Activated naive CD4-positive, alpha-beta T cell treated with anti-CD3 and anti-CD28 coated beads, Interleukin-2, amount 50 U/mL, for 16 hours (primary cell): ENCODE measurements at places on chromosomes 4 and X.

- no peak for DNase-seq
Measured at GRCh38 chr4:53671757-53672156, 80.5 kb upstream of the LNX1 start.

- DNase-seq: no peak
Measured at GRCh38 chr4:8472689-8473197, 32.2 kb downstream of the TRMT44 start.

GRCh38 chr4:22483551-22483981 lies 32.3 kb downstream of the ADGRA3 start:
- no peak for DNase-seq

GRCh38 chr4:76579596-76580375 lies 144.8 kb downstream of the SHROOM3 start:
- DNase-seq: no peak

GRCh38 chr4:47032405-47033106 lies 1.2 kb downstream of the GABRB1 start:
- peak; percentile 26 for DNase-seq

GRCh38 chr4:85039526-85039925 lies 73.0 kb upstream of the WDFY3 start:
- DNase-seq: no peak

DNA sequence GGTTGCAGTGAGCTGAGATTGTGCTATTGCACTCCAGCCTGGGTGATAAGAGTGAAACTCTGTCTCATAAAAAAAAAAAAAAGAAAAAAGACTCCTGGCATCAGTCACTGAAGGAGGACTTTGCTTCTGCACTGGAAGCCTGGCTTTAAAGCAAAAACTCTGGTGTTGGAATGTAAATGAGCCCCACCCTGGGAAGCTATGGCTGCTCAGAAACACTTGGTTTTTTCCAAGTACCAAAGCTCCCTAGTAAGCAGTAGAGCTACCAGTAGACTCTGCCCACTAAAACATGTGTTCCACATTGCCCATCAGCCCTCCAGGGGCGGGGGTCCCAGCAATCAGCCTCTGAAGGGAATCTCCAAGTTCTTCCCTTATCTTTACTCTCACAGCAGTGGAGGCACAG lies 154.4 kb downstream of the SHROOM3 start:
- no peak for DNase-seq

- DNase-seq: no peak
Measured at GRCh38 chr4:139584013-139584412, 28.0 kb upstream of the SETD7 start.

- DNase-seq: no peak
Measured at GRCh38 chr4:27000122-27000521, 139.5 kb downstream of the STIM2 start.

- DNase-seq: no peak
Measured at GRCh38 chrX:155889328-155889727, 8.2 kb downstream of the VAMP7 start.

DNA sequence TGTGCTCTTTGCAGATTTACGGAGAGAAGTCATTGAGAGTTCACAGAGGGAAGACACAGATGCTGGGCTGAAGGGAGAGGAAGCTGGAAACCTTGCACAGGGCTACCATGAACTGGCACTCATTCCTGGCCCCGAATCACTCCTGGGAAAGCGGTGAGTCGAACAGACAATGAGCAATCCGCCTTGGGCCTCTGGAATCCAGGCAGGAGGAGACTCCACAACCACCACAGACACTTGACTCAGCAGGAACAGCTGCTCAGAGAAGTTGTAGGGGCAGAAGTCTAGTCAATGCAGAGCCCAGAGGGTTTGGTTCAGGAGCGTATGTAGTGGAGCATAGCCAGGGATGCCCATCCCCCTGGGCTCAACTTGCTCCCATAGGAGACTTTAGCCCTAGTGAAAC lies 62.8 kb upstream of the GRIA3 start:
- DNase-seq: no peak

DNA sequence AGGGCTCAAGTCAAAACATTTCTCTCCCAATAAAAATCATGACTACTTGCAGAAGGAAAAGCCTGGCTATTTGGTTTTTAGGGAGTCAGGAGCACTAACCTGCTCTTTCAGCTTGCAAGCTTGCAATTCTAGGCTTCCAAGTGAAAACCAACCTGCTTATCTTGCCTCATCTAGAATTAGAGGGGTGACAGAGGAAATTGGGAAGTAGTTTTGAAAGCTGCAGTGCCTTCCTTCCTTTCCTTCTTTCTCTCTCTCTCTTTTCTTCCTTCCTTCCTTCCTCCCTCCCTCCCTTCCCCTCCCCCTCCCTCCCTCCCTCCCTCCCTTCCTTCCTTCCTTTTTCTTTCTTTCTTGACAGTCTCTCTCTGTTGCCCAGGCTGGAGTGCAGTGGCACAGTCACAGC lies 417.5 kb downstream of the KCNIP4 start:
- DNase-seq: no peak

DNA sequence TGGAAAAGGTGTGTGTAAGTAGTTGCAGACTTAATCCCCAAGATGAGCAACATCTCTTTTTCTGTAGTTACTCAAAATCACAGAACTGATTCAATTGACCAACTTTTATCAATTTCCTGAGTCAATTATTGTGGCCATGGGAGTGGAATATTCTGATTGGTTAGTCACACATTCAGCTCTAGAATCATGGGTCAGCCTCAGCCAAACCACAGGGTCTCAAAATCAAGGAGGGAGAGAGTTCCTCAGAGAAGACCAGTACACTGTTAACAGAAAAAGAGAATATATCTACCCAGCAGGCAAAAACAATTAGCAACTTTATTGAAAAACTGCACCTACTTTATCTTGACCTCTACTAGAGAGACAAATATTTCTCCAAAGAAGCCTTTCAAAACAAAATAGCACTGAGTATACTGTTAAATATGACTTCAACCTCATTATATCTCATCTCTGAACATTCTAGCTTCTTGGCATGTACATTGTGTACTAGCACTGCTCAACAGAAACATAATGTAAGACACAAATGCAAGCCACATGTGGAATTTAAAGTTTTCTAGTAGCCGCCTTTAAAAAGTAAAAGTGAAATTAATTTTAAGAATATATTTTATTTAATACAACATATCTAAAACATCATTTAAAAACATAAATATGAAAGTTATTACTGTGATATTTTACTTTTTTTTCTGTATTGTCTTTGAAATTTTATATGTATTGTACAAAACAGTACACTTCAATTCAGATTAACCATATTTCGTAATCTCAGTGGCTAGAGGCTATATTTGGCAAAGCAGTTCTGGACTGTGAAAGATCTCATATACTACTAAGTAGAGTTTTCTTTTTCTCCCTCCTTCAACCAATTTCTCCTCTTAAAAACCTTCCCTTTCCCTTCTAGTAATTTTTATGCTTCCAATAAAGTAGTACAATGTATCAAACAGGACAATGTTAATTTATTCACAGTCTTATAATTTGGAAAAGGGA lies 11.8 kb upstream of the LCORL start:
- DNase-seq: no peak

DNA sequence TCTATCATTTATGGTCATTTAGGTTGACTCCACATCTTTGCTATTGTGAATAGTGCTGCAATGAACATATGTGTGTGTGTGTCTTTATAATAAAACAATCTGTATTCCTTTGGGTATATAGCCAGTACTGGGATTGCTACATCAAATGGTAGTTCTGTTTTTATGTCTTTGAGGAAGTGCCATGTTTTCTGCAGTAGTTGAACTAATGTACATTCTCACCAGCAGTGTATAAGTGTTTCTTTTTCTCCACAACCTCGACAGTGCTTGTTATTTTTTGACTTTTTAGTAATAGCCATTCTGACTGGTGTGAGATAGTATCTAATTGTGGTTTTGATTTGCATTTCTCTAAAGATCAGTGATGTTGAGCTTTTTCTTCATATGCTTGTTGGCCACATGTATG lies 80.5 kb downstream of the ARHGAP6 start:
- no peak for DNase-seq

- DNase-seq: no peak
Measured at GRCh38 chr4:104942990-104943743, 203.5 kb upstream of the TET2 start.

GRCh38 chr4:1668488-1668840 lies 15.6 kb downstream of the FAM53A start:
- no peak for DNase-seq

DNA sequence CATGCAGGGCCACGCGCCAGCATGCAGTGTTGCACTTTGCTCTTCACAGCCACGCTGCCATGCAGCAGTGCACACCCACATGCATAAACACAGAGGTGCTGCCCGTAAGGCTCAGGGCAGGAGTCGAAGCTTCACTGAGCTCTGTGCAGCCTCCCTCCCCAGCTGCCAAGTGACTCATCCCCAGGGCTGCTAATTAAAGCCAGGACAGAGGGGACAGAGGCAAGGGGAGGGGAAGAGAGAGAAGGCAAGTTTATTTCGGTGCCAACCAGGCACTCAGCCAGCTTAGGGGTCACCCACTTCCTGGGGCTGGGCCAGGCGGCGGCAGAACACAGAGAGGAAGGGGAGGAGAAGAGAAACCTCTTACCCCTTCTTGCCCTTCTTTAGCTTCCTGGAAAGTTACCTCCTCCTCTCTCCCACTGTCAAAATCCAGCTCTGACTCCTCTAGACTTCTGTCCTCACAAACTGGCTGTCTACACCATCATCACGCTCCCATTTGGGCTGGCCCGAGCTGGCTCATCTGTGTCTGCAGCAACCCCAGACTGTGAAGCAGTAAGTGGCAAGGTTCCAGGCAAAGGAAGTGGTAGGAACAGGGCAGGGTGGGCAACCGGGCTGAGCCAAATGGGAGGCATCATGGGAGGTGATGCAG lies 6.2 kb upstream of the IQSEC2 start:
- DNase-seq: peak; percentile 12

- no peak for DNase-seq
Measured at GRCh38 chr4:147491086-147491485, 10.2 kb downstream of the EDNRA start.

DNA sequence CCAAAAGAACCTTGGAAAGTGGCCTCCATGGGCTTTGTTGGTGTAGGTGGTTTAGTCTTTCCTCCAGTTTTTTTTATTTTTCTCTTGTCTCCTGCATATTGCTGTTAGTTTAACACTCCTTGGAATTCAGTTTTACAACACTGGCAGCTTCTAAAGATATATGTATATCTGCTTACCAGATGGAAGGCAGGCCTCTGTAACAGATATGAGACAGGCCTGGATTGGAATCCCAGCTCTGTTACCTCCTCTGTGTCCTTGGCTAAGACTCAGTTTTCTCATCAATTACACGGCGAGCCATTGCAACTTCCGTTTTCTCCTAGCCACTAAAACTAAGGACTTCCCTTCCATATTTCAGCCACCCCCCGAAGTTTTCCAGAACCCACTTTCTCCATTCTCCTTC lies 133.4 kb upstream of the SMAD1 start:
- DNase-seq: no peak

- DNase-seq: no peak
Measured at GRCh38 chrX:150889131-150889530, 9.3 kb downstream of the CD99L2 start.

GRCh38 chr4:169698331-169698730 lies 59.4 kb downstream of the HPF1 start:
- DNase-seq: no peak

- DNase-seq: no peak
Measured at GRCh38 chr4:39883646-39884045, 94.1 kb downstream of the PDS5A start.

DNA sequence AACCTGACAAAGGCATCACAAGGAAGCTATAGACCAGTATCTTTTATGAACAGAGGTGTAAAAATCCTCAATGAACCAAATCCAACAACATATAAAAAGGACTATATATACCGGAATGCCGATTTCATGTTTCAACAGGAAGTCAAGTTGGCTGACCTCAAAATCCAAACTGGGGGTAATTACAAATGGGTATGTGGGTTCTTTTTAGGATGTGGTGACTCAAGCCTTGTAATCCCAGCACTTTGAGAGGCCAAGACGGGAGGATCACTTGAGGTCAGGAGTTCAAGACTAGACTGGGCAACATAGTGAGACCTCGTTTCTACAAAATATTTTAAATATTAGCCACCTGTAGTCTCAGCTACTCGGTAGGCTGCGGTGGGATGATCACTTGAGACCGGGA lies 10.4 kb downstream of the PRSS48 start:
- no peak for DNase-seq

GRCh38 chr4:8906668-8906970 lies 35.0 kb upstream of the HMX1 start:
- peak; percentile 3 for DNase-seq

DNA sequence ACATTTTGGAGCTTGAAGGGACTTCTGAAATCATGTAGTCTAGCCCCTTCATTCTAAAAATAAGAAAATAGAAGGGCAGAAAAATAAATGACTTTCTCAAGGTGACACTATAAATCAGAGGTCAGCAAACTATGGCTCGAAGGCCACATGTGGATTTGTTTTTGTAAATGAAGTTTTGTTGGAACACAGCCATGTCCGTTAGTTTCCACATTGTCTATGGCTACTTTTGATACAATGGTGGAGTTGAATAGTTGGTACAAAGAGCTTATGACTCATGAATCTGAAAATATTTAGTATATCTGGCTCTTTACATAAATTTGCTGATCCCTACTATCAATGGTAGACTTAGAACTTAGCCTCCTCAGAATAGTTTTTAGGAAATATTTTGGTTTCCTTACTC lies 302.4 kb upstream of the PRPS2 start:
- no peak for DNase-seq

DNA sequence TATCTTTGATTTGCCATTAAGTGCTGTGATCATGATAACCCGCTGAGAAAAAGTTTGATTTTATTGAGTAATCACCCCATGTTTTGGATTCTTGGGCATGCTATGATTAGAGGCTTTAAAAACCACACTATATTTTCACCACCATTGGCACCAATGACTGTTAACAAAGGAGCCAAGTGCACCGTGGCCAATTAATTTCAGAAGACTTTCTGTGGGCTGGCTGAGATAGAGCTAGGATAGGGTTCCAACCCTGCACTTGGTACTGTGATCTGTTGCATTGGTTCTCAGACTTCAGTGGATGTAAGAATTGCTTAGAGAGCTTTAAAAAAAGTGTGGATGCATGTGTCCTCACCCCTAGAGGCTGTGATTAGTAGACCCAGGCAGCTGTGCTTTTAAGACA lies 32.4 kb downstream of the OCRL start:
- no peak for DNase-seq

GRCh38 chr4:98801259-98801725 lies 127.6 kb downstream of the EIF4E start:
- DNase-seq: no peak

DNA sequence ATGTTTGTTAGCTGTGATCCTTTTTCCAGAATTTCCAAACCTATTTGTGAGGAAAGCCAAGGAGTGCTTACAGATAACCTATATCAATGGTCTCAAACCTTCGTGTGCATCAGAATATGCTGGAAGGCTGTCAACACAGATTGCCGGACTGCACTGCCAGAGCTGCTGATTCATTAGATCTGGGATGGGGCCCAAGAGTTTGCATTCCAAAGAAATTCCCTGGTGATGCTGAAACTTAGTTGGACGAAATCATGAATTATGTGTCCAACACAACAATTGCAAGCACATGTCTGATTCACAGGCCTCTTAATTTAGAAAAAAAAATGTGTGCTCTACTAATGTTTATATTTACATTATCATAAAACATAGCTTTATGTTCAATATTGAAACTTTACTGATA lies 544.0 kb upstream of the AMOT start:
- no peak for DNase-seq

GRCh38 chr4:143189528-143189927 lies 4.8 kb downstream of the USP38 start:
- no peak for DNase-seq

- no peak for DNase-seq
Measured at GRCh38 chr4:147987252-147987651, 255.4 kb downstream of the ARHGAP10 start.
